ENCODE measurements at places on chromosomes 2 and 18.
A peak's percentile ranks its signal among the peaks of the same experiment; 100 is the strongest.

DNA sequence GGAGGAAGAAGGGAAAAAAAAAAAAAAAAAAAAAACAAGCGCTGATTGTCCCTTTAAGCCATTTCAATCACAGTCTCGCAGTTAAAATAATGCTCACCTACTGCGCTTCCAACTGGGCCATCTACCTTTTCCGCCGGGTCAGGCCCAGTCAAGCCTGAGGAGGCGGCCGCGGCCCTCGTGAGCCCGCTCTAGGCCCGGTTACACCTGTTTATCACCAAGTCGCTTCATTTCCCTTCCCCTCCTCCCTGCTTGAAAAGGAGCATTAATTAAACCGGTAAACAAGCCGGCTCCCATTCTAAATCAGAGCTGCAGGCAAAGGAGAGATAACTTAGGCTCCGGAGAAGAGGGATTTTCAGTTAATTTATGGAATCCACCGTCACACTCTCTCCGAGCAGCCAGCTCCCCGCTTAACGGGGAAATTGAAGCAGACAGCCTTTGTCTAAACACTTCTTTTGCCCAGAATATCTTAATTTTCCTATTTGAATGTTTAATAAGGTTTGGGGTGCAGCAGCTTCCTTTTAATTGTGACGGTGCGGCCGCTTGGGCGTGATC, 140.1 kb upstream of the SIX3 start:
- DNase-seq = no peak

GRCh38 chr2:148493822-148494563, 150.6 kb upstream of the EPC2 start:
- no peak for DNase-seq

DNA sequence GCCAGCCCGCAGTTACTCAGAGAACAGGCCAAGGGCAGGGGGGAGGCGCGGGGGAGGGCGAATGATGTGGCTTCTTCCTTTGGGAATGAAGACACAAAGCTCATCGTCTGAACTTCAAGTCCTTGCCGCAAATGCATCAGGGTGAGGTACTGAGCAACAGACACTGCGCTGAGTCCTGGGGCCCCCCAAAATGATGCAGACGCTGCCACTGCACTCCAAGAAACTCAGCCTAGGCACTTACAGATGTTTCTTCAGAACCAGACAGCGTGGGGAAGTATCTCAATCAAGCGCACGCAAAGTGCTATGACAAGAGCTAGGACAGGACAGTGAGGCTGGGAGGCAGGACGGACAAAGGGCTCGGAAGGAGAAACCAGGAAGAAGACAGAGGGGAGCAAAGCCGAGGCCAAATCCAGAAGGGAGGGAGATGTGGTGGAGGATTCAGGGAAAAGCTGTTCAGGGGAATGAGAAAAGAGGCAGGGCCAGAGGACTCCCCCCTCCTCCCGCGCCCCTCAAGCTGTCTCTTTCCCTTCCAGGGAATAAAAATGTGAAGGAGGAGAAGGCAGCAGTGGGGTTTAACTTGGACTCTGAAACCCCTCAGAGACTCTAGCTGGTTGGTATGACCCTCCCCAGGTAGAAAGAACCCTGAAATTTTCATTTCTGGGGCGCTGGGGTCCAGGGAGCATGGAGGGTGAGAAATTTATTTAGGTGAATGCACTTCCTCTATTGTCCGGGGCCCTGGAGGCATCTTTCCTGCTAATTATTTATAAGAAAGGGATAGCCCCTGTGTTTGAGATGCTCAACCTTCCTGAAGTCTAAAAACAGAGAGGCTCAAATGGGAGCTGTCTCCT, 34.9 kb downstream of the CIB4 start:
- no peak for DNase-seq

DNA sequence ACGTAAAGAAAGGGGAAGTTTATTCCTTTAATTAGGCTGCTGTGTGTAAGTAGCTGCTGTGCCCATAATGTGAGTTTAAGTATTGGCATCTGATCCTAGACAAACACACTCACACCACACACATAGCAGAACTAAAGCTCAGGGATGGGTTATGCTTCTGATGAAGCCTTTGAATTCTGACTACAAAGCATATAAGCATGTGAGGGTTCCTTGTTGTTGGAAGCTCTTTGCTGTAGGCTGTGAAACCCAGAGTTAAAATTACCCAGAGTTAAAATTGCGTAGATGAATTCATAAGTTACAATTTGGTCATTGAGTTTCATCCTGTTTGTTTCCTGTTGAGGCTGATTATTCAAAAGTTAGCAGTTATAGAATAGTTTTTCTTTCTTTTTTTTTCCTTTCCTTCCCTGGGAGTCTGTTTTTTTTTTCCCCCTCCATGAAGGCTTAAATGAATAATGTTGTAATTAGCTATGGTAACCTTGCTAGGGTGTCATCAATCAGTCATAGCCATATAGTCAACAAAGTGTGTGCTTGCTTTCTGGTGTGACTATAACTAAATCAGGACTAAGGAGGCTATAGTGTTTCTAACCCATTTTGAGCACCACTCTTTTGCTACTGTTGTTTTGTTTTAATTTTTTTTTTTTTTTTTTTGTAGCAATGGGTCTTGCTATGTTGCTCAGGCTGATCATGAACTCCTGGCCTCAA, 426.1 kb downstream of the PARD3B start:
- DNase-seq = no peak

DNA sequence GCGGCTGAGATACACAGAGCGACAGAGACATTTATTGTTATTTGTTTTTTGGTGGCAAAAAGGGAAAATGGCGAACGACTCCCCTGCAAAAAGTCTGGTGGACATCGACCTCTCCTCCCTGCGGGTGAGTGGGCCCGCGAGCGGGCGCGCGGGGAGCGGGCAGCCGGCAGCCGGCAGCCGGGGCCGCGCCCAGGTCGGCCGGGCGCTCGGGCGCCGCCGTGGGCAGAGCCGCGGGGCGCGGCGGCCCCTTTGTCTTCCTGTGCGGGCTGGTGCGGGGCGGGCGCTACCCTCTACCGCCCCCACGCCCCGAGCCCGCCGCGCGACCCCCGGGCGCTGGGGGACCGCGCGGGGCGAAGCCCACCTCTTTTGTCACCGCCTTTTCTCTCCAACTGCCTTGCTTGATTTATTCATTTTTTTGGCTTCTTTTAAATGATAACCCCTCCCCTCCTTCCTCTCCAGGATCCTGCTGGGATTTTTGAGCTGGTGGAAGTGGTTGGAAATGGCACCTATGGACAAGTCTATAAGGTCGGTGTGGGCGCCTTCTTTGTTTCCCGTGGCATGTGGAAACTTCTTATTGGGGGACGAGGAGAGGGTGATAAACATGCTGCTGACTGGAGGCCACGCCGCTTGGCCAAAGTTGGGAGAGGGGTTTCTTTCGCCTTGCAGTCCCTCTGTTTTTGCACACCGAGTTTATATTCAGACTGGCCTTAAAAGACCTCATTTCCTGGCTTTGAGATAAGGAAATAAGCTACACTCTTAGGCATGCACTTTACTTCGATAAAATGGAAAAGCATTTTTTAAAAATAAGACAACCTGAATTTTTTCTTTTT, 722 bp downstream of the MAP4K4 start:
- DNase-seq = no peak

DNA sequence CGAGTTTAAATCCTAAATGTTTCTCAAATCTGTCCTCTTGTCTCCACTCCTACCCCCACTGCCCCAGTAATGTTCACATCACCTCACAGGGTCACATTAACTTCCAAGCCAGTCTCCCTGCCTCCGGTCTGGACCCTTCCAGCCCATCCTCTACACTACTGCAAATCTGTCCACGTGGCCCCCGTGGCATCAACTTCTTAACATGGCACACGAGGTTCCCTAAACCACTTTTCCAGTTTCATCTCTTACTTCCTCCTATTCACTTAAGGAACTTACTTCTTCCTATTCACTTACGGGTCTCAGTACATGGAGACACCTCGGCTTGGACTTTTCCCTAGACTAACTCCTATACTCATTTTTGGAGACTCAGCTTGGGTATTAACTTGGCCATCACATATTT, 27.0 kb downstream of the MRPL33 start:
- no peak for DNase-seq

GRCh38 chr2:199850718-199851500, at the start of gene FTCDNL1:
Gene FTCDNL1, minus strand, starts transcription at chr2:199851192. Its CDS starts 2,230 bp downstream, at chr2:199848962.
- DNase-seq = peak; percentile 87

DNA sequence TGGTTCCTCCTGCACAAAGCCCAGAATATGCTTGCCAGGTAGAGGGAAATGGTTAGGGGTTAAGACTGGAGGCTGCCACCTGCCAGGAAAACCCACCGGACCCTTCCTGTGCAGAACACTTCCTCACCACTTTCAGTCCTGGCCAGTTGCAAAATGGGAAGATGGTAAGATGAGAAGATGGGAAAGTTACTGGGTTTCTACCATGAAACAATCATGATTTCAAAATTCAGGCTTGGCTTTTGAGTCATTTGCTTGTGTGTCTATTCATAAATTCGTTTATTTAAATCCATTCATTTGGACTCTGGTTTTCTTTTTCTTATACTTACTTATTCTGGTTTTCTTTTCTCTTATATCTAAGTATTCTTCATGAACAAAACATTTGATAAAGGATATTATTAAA, 7.2 kb downstream of the BMP10 start:
- DNase-seq = no peak

- DNase-seq = no peak
These were observed 296.7 kb downstream of the LPIN1 start for GRCh38 chr2:12043131-12043530.

DNA sequence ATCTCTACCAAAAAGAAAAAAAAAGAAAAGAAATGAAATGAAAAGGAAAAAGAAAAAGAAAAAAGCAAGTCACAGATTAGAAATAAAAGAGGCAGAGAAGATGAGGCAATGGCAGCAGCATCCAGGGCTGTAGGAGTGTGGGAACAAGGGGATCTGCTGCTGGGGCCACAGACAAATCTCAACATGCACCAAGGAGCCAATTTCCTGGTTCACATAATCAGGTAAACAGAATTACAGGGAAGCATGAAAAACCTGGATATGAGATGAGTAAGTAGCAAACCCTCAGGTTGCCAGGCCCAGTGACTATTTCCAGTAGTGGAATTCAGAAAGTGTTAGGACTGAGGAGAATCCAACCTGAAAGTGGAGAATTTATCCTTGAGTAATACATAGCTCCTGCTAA, 77.4 kb upstream of the ARHGAP28 start:
- DNase-seq = no peak

GRCh38 chr2:186325827-186326535, 160.1 kb upstream of the ZC3H15 start:
- DNase-seq = no peak

DNA sequence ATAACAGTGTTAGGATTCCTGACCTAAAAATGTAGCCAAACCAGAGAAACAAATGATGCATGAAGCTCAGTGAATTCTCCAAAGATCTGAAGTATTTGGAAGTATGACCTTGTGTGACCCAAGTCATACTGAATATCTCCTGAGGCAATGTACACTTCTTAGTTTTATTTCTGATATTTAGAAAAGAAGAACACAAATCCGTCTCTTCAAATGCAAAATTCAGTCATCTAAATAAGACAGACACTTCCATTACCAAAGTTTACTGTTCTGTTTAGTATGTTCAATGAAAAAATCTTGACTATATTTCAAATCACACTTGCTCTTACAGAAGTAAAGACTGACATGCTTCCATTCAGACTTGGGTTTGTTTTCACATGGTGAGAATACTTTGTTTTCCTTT, 495.7 kb downstream of the RIT2 start:
- no peak for DNase-seq

Data from putamen (tissue), 1 donor.